Activated T-helper 1 cell treated with anti-CD3 and anti-CD28 coated beads, Interleukin-12 subunit alpha, Interleukin-12 subunit beta, Interleukin-2, Interleukin-4 antibody, amounts not matched to agents 30 ng/mL and 10 ng/mL and 1 ng/mL, durations not matched to agents 14 hours and 24 hours and 36 hours (primary cell): ENCODE measurements at places on chromosomes 16 and 17. TPM values are rescaled to one million over a fixed set of nuclear protein-coding genes. Genes with fewer than 3 reads are reported as not detected.
A peak's percentile ranks its signal among the peaks of the same experiment; 100 is the strongest.

The TVP23B gene
- 44.0 and 44.4 TPM in 2 replicates for total RNA-seq

The NKIRAS2 gene
- 32.6 and 36.3 TPM in 2 replicates for total RNA-seq

DNA sequence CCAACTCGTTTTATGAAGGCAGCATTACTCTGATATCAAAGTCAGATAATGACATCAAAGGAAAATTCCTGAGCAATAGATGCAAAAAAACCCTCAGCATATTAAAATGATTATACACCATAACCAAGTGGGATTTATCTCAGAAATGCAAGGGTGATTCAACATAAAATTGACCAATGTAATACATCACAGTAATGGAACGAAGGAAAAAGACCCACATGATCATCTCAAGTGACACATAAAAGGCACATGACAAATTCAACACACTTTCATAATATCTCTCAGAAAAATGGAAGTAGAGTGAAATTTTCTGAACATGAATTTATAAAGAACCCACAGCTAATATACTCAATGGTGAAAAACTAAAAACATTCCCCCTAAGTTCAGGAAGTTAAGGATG lies 118.8 kb downstream of the ITFG1 start:
- H3K27ac ChIP-seq = no peak overlapping the region
- H3K4me3 ChIP-seq = no peak overlapping the region
- no peaks in the 10 kb centered on the region for H3K4me1 ChIP-seq
- DNase-seq = no peak

The SOX8 gene
- 0.47 and 0.61 TPM in 2 replicates for total RNA-seq

DNA sequence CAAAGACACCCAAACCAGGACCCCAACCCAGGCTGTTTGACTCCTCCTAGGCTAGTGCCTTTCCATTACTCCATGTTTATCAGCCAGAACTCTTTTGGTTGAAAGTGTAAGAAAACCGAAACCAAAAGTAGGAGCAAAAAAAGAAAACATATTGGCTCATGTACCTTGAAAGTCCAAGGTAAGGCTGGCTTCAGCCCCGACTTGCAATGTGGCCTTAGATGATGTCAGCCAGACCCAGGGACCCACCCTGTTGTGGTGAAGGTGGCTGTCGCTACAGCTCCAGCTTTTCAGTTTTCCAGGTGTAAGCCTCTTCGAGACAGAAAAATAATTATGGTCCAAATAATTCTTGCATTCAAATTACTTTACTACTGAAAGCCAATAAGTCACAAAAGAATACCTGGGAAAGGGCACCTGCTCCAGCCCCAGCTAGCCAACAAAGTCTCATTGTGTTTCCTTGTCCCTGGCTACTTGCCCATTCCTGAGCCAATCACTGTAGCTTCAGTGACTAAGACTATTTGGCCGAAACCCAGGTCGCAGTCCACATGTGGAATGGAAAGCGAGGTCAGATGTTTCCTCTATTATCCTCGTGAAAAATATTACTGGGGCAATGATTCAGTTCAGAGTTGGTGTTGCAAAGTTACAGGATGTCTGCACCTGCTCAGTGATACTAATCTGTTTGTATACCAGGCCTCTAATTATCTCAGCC lies 20.7 kb downstream of the DNAH9 start:
- no peaks in the 10 kb centered on the region for H3K36me3 ChIP-seq
- no peak for DNase-seq
- no peaks in the 10 kb centered on the region for H3K27me3 ChIP-seq
- no peak overlapping the region for H3K27ac ChIP-seq
- no peak overlapping the region for H3K4me3 ChIP-seq

The KRT17 gene
- 0.24 TPM in 1 of 2 replicates, not detected in the other for total RNA-seq

DNA sequence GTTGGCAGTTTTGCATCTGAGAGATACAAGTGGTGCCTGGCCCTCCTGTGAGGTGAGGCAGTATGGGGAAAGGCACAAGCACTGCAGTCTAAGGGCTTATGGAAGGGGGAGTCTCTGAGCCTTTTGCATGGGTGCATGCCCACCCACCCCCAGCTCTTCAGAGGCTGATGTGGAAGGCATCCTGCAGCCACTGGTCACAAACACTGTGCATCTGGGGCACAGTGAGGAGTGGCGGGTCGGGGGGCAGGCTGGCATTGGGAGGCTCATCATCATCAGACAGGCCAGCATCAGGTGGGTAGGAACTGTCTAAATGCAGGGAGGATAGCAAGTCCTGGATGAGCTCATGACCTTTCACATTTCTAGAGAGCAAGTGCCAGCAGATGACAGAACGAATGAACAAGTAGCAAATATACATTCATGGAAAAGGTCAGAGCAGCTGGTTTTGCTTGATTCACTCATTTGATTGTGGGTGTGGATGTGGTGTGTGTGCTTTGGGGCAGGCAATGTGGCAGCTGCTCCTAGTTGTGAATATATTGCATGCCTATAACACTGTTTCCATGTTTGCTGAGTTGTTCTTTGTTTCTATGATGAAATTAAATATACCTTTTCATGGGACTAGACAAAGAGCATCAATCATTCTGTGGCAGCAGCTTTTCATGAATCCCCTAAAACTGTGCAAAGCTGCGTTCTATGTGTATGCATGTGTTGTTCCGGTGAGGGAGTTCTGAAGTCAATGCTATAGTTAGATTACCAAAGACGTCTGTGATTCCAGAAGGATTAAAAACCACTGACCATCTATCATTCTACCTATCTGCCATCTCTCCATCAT lies 29.2 kb downstream of the TRIM25 start:
- H3K4me3 ChIP-seq = no peak overlapping the region
- peaks cover 29% of the 10 kb centered on the region for H3K36me3 ChIP-seq
- H3K4me1 ChIP-seq = peaks cover 6% of the 10 kb centered on the region
- no peak overlapping the region for H3K27ac ChIP-seq
- H3K27me3 ChIP-seq = no peaks in the 10 kb centered on the region

The KRT39 gene
- not detected in 2 replicates for total RNA-seq

The SLC22A31 gene
- 1.3 and 2.6 TPM in 2 replicates for total RNA-seq

DNA sequence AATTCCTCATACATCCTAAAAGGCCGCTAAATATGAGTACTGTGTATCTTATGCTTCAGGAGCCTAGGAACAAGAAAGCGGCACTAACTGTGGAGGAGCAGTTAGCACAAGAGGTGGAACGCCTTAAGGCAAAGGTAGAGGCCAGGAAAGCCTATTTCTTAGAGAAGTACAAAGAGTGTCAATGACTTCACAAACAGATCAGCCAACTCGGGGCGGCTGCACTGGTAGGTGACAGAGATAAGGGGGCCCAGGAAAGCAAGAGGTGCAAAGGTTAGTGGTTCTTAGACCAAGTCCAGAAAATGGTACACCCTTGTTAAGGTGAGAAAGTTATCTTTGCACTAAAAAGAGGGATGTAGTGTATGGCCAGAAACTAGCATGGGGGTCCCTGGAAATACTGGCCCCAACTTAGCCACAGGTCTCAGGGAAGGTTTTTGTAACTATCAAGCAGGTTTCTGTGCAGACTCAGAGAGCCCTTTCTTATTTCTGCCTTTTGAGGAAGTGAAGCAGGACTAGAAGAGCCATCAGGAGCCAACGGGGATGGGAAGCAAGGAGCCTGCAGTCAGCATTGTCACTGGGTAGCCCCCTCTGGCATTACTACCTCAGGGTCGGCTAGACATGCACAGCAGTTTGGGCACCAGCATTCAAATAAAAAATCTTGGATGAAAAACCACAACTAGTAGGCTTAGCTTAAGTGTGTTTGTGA lies 24.1 kb downstream of the CALCOCO2 start:
- H3K27me3 ChIP-seq = no peaks in the 10 kb centered on the region
- DNase-seq = no peak
- peaks cover 9% of the 10 kb centered on the region for H3K4me1 ChIP-seq
- H3K36me3 ChIP-seq = peaks cover 32% of the 10 kb centered on the region
- H3K4me3 ChIP-seq = no peak overlapping the region

The PLA2G15 gene
- total RNA-seq = 8.6 and 8.8 TPM in 2 replicates

- no peaks in the 10 kb centered on the region for H3K36me3 ChIP-seq
- peaks cover 6% of the 10 kb centered on the region for H3K4me1 ChIP-seq
Measured at GRCh38 chr16:88881007-88881615, 14.7 kb upstream of the PABPN1L start.

DNA sequence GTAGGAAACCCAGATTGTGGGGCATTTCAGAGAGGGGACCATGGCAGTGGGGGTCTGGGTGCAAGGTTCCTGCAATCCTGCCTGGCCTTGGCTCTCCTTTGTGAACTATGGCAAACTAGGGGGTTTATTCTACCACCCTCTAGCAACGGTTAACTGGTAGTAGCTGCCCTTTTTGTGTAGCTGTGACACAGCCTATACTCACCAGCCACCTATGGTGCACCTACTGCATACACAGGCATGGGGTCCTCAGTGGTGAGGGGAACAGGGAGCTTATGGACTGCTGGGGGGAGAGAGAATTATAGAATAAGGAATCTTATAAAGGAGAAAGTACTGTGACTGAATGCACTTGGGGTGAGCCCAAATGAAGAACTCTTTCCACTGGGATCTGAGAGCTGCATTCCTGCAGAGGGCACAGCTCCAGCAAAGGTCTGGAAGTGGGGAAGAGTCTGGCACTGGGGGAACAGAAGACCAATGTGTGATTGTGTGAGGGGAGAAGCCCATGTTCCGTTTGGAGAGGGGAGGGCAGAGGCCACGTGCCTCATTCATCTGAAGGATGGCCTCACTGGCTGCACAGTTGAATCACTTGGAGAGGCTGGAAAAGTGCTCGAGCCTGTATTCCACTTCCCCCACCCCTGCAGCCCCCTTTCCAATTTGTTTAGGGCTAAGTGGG lies 2.1 kb downstream of the MT1X start:
- peaks cover 2% of the 10 kb centered on the region for H3K27me3 ChIP-seq
- H3K27ac ChIP-seq = no peak overlapping the region
- peaks cover 11% of the 10 kb centered on the region for H3K36me3 ChIP-seq
- peak overlapping the region; percentile 94 for H3K4me3 ChIP-seq
- DNase-seq = no peak

DNA sequence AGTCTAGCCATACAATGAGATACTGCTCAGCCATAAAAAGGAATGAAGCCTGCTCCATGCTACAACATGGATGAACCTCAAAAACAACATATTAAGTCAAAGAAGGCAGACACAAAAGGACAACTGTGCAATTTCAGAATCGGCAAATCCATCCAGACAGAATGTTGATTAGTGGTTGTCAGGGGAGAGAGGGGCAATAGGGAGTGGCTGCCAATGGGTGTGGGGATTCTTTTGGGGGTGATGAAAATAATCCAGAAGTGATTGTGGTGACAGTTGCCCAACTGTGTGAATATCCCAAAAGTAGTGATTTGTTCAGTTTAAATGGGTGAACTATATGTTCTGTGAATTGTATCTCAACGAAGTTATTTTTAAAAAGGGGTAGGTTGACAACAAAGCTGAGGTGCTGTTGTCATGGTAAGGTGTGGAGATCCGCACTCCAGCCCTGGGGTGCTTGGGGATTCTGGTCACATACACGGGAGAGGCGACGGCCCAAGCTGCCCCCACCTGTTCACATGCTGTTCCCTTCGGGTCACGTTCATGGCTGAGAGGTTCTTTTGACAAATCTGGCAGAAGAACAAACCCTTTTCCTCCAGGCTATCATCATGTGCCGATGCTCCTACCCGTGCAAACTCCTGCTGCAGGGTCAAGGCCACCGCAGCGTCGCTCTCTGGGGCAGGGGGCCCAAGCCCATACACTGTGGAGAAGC lies 9.6 kb downstream of the SLX4 start:
- no peak overlapping the region for H3K4me3 ChIP-seq
- DNase-seq = no peak
- H3K36me3 ChIP-seq = peaks cover 20% of the 10 kb centered on the region
- no peaks in the 10 kb centered on the region for H3K27me3 ChIP-seq
- no peak overlapping the region for H3K27ac ChIP-seq

The DYNLRB2 gene
- total RNA-seq = not detected in 2 replicates

DNA sequence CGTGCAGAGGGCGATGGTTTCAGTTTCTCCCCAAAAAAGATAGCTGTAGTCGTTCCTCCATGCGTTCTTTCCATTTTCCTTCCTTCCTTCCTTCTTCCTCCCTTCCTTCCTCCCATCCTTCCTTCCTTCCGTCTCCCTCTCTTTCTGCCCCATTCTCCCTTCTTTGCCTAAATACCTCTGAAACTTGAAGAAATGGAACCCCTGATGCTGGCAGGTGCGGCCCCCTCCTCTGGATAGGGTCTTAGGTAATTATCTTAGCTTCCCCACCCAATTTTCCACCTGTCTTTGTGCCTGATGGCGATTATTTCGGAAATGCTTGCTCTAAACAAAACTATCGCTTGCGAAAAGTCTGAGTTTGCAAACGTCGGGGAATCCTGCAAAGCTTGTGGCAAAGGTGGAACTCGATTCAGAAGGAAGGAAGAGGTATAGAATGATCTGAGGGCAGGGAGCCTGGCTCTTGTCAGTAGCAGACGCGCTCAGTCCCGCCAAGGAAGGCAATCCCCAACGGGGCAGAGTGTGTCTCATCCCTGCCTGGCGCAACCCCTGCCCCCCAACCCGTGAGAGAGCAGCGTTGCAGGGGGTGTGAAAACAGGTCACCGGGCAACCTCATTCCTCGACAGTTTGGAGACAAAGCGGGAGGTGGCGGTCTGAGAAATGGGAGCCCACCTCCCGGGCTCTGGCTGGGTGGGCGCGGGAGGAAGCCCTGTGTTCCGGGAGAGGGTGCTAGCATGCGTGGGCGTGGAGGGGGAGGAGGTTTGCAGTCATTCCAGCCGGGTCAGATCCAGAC lies 2.9 kb upstream of the CBX8 start:
- DNase-seq = no peak
- peaks cover 12% of the 10 kb centered on the region for H3K36me3 ChIP-seq
- peaks cover 46% of the 10 kb centered on the region for H3K27me3 ChIP-seq

GRCh38 chr17:63250830-63251229 lies 195.3 kb downstream of the CYB561 start:
- no peaks in the 10 kb centered on the region for H3K4me1 ChIP-seq
- no peak overlapping the region for H3K4me3 ChIP-seq
- H3K36me3 ChIP-seq = no peaks in the 10 kb centered on the region
- DNase-seq = no peak

The PERCC1 gene
- not detected in 2 replicates for total RNA-seq

- H3K27ac ChIP-seq = peak overlapping the region; percentile 29
- H3K4me1 ChIP-seq = peaks cover 55% of the 10 kb centered on the region
- no peak for DNase-seq
- H3K27me3 ChIP-seq = no peaks in the 10 kb centered on the region
- H3K36me3 ChIP-seq = no peaks in the 10 kb centered on the region
Measured at GRCh38 chr17:29590411-29591145, 1.1 kb upstream of the GIT1 start.

- H3K27ac ChIP-seq = peak overlapping the region; percentile 67
- H3K4me1 ChIP-seq = peaks cover 71% of the 10 kb centered on the region
- DNase-seq = no peak
- peak overlapping the region; percentile 76 for H3K4me3 ChIP-seq
Measured at GRCh38 chr17:74746376-74746775, 2.1 kb upstream of the NHERF1 start.

The MEIOB gene
- not detected in 2 replicates for total RNA-seq

The VTN gene
- total RNA-seq = 0.31 and 0.34 TPM in 2 replicates

The RND2 gene
- total RNA-seq = 0.07 TPM in 1 of 2 replicates, not detected in the other
